ENCODE measurements at places on chromosomes 2 and 18.

GRCh38 chr2:65070172-65070830 is 14.1 kb downstream of the CEP68 start:
- no peak for DNase-seq

- no peak for DNase-seq
These were observed 133.3 kb upstream of the UNC80 start for GRCh38 chr2:209638346-209638745.

- no peak for DNase-seq
These were observed 912 bp upstream of the FBXO11 start for GRCh38 chr2:47907039-47907781.

- no peak for DNase-seq
These were observed 430.6 kb downstream of the GRB14 start for GRCh38 chr2:164190700-164191099.

- DNase-seq, result no peak
These were observed 23.7 kb downstream of the MARCHF7 start for GRCh38 chr2:159736048-159736447.

DNA sequence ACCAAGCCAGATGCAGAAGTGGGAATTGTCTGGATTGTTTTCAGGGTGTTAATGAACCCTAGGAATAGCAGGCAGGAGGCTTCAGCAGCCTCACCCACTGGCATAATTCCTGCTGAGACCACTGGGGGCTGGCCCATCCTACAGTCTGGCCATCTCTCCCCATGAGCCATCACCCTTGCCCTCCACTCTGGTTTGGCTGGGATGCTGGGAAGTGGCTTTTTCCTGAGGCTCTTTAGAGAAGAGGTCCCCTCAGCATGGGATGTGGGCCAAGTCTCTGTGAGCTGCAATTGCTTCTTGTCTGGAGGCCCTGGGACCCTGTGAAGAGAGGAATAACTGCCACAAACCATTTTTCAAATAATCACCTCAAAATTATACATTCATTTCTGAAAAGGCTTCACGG is 4.0 kb downstream of the TCF7L1 start:
- DNase-seq, result no peak

- DNase-seq, result no peak
These were observed 64.2 kb upstream of the GREB1L start for GRCh38 chr18:21177822-21178221.

DNA sequence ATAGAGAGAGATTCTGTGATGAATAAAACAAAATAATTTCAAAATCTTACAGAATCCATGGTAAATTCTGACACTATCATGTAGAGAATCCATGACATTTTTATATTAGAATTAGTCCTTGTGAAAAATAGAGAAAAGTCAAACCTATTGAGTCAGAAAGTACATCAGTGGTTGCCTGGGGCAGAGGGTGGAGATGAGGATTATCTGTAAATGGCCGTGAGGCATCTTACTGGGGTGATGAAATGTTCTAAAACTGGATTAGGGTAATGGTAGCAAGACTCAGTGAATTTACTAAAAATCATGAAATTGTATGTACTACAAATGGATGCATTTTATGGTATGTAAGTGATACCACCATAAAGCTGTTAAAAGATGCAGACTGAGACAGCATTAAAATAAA is 323.1 kb downstream of the SLC8A1 start:
- DNase-seq, result no peak

GRCh38 chr18:34933909-34934661 is 107.1 kb upstream of the MAPRE2 start:
- no peak for DNase-seq

- no peak for DNase-seq
These were observed 31.2 kb downstream of the VWA3B start for GRCh38 chr2:98118161-98118560.

GRCh38 chr2:188726626-188727247 is 247.4 kb upstream of the COL3A1 start:
- no peak for DNase-seq

- no peak for DNase-seq
These were observed 3.5 kb downstream of the RHOB start for GRCh38 chr2:20450201-20450999.

DNA sequence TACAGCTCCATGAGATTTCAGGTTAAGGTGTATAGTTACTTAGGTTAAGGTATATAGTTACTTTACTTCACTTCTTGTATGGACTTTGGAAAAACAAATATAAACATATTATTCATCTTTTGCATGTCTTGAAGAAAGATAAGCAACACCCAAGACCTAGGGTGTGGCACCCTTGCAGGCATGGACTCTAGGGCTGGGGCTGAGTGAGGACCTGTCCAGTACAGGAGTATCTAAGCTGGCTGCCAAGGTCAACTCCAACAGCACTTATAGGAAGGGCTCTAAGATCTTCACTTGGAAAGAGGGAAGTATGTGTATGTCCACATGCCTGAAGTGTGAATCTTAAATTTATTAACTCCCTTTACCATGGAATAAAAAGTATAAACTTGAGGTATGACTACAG is 7.1 kb upstream of the TMEM163 start:
- DNase-seq, result no peak

GRCh38 chr2:64819774-64820688 is 166.3 kb upstream of the SERTAD2 start:
- no peak for DNase-seq

GRCh38 chr2:211361383-211361782 is 805.0 kb downstream of the CPS1 start:
- DNase-seq, result no peak

GRCh38 chr2:53498210-53498609 is 269.4 kb upstream of the CHAC2 start:
- DNase-seq, result no peak

GRCh38 chr2:219060821-219061791 is at the start of gene IHH:
TSS of gene IHH (minus strand) at chr2:219060921. CDS start at chr2:219060467, 454 bp downstream.
- no peak for DNase-seq

Data from NCI-H1694 (cell line).